Upper lobe of right lung (tissue), 1 donor: ENCODE measurements at places on chromosomes 6 and 20. TPM values are rescaled to one million over a fixed set of nuclear protein-coding genes. Genes with fewer than 3 reads are reported as not detected.

GRCh38 chr6:62528894-62529526 is 243.0 kb upstream of the KHDRBS2 start:
- H3K27ac ChIP-seq = no peak overlapping the region

DNA sequence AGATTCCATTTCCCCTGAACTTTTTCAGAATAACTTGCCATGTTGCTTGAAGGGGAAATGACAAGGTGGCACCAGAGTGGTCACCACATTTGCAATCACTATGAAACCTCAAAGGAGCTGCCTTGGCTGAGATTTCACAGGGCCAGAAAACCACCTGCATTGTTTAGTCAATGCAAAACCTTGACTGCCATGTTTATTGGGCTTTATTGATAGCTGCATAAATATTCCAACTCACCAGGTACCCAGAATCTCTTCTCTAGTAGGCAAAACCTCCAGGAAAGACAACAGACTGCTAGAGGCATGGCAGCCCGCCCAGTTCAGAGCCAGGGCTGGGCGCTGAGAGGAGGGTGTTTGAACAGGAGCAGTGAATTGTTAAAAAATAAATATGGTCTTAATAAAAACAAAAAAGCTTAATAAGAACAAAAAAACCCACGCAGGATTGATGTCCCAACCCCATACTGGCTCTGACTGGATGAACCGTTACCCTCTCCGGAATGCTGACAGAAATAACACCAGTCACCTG is 375.6 kb downstream of the ZFAND3 start:
- H3K27ac ChIP-seq = no peak overlapping the region
- no peaks in the 10 kb centered on the region for H3K27me3 ChIP-seq
- DNase-seq = no peak
- no peaks in the 10 kb centered on the region for H3K4me1 ChIP-seq
- H3K4me3 ChIP-seq = no peak overlapping the region

GRCh38 chr6:22601984-22602383 is 32.6 kb downstream of the HDGFL1 start:
- no peak overlapping the region for H3K4me3 ChIP-seq
- DNase-seq = no peak
- no peaks in the 10 kb centered on the region for H3K27me3 ChIP-seq
- no peak overlapping the region for H3K27ac ChIP-seq
- no peaks in the 10 kb centered on the region for H3K36me3 ChIP-seq

DNA sequence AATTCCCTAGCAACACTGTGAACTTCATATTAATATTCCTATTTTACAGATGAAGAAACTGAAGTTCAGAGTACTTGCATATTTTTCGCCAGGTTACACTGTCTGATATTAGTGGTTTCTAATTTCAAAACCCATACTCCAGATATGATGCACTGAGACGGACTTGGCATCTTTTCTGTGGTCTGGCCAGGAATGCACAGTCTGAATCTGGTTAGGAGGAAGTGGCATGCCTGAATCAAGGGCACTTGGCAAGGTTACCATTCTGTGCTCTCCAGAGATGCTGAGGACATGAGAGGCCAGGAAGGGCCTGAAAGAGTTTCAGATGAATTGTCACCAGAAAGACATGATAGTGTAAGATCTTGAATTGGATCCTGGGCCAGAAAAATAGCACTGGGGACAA is 150.1 kb downstream of the HAO1 start:
- no peaks in the 10 kb centered on the region for H3K36me3 ChIP-seq
- H3K4me3 ChIP-seq = no peak overlapping the region
- no peaks in the 10 kb centered on the region for H3K4me1 ChIP-seq
- no peak overlapping the region for H3K27ac ChIP-seq

DNA sequence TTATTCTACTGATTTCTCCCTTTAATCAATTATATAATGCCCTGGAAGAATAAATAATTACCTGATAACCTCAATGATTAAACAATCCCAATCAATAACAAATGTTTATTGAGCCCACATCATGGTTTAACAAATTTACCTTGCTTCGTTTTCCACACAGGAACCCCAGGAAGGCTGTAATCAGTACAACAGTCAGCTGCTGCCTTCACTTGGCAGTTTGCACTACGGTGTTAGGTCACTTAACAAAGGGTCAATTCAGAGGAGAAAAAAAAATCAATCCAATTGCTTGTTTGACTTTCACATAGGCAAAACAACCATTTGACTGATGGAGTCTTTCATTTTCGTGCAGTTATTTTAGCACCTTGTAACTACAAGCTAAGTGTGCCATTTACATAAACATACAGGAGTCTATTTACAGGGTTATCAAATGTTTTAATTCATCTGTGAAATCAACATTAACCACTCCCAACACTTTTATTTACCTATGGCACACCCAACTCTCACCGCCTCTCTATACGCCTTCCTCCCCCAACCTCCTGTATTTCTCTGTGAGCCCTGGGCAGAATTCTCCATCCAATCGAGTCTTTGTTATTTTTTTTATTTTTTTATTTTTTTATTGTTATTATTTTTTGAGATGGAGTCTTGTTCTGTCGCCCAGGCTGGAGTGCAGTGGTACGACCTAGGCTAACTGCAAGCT is 140.4 kb upstream of the TAB2 start:
- H3K27me3 ChIP-seq = no peaks in the 10 kb centered on the region
- no peaks in the 10 kb centered on the region for H3K36me3 ChIP-seq
- no peak overlapping the region for H3K4me3 ChIP-seq
- DNase-seq = no peak

GRCh38 chr6:32602383-32602782 is 12.7 kb upstream of the HLA-DRB1 start:
- H3K36me3 ChIP-seq = no peaks in the 10 kb centered on the region
- no peaks in the 10 kb centered on the region for H3K4me1 ChIP-seq
- H3K27me3 ChIP-seq = no peaks in the 10 kb centered on the region
- no peak for DNase-seq

DNA sequence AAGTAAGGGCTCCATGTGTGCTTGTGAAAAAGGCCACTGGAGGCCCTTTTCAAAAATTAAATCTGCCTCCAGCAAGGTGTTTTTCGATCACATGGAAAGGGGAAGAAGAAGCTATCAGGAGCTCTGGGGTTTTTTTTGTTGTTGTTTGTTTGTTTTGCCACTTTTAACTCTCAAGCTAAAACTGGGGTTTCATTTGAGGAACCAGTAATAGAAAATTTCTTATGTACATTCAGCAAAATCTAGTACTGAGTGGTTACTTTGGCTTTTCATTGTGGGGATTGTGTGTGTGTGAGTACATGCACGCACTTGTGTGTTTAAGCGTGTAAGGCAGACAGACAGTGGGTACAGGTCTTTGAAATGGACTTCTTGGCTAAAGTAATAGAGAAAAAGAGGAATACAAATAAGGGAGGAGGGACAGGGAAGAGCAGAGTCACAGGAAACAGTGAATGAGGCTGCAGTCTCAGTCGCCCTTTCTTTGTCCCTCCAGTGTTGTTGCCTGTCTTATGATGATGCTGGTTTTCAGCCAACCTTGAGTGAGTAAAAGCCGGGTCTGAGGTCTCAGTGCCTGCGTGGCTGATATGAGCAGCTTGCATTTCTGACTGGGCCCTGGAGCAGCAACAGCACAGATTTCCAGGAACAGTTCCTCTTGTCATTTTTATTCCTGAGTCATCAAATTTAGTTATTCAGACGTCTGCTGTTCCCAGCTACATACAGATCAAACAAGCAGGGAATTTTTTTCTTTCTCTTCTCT is 26.2 kb downstream of the SLC16A10 start:
- H3K36me3 ChIP-seq = no peaks in the 10 kb centered on the region
- peak overlapping the region; percentile 61 for H3K27ac ChIP-seq
- no peaks in the 10 kb centered on the region for H3K27me3 ChIP-seq
- DNase-seq = no peak
- no peak overlapping the region for H3K4me3 ChIP-seq
- H3K4me1 ChIP-seq = peaks cover 18% of the 10 kb centered on the region

DNA sequence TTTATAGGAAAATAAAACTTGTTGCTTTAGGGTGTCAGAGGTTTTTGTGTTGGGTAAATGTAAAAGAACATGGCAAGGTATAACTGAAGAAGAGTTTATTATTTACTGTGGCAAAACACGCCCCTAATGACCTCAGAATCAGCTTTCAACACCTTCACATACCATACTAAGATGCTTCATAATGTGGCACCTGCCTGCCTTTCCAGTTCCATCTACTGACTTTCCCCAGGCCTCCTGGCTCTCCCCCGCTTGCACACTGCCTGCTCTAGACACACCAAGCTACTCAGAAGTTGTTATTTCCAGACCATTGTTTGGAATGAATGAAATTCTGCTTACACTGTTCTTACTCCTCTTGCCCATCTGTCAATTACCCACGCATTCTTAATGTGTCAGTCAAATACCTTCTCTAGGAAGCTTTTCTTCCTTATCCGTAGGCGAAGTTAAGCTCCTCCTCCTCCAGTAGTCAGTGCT is 1.8 kb downstream of the TIAM2 start:
- no peak overlapping the region for H3K4me3 ChIP-seq
- DNase-seq = no peak
- H3K36me3 ChIP-seq = no peaks in the 10 kb centered on the region

DNA sequence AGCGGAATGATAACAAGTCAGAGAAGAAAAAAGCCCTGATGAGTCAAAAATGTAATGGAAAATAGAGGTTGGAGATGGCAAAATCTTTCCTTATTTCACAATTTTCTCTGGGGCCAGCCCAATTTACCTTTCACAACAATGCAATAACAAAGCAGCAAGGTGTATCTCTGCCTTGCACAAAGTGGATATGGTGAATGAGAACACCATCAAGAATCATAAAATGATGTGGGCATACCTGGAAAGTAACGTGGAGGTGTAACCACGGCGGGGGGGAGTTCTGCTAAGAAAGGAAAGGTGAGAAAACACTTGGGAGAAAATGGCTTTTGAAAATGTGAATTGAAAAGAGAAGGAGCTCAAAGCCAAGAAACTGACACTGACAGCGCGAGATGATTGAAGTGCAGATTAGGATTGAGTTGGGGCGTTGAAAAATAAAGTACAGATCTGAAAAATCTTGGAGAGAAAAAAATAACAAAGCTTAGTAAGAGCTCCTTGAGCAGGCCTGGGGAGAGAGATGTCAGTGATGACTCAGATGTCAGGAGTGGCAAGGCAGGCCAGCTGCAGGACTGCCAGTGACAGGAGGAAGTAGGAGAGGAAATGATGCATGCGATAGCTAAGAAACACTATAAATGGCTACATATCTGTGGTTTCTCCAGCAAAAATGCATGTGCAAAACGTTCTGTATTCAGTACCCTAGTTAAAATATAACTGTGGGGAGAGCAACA is 26.2 kb downstream of the ARHGAP18 start:
- H3K4me1 ChIP-seq = peaks cover 38% of the 10 kb centered on the region
- H3K27ac ChIP-seq = peak overlapping the region; percentile 74
- no peak overlapping the region for H3K4me3 ChIP-seq
- DNase-seq = peak; percentile 75

DNA sequence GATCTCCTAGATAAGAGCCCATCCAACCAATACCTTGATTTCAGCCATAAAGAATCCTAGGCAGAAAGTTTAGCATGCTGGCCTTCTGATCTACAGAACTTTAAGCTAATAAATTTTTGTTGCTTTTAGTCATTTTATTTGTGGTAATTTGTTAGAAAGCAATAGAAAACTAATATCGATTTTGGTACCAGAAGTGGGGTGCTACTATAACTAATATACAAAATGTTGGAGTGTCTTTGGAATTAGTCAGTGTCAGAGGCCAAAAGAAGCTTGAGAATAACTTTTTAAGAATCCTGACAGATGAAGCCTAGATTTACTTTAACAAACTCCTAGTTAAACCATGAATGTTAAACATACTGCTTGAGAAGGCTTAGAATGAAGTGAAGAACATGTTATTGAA is 83.6 kb upstream of the HSF2 start:
- no peak overlapping the region for H3K27ac ChIP-seq
- no peak for DNase-seq
- H3K36me3 ChIP-seq = no peaks in the 10 kb centered on the region
- H3K27me3 ChIP-seq = no peaks in the 10 kb centered on the region
- H3K4me3 ChIP-seq = no peak overlapping the region

GRCh38 chr6:37177935-37178517 is 8.1 kb downstream of the PIM1 start:
- H3K27me3 ChIP-seq = no peaks in the 10 kb centered on the region
- no peak overlapping the region for H3K27ac ChIP-seq

Gene SLC17A9
- 15.2 TPM for total RNA-seq

Gene TCF15
- total RNA-seq = 0.43 TPM

Gene MAD2L1BP
- 18.5 TPM for total RNA-seq
